NCI-H2171 treated with DMSO at 0.1 percent for 48 hours (cell line): ENCODE measurements at places on chromosomes 2 and 18.

- DNase-seq: no peak
Measured at GRCh38 chr2:241768251-241768711, 8.3 kb upstream of the GAL3ST2 start.

GRCh38 chr2:178143481-178143880, 31.2 kb downstream of the RBM45 start:
- DNase-seq: no peak

DNA sequence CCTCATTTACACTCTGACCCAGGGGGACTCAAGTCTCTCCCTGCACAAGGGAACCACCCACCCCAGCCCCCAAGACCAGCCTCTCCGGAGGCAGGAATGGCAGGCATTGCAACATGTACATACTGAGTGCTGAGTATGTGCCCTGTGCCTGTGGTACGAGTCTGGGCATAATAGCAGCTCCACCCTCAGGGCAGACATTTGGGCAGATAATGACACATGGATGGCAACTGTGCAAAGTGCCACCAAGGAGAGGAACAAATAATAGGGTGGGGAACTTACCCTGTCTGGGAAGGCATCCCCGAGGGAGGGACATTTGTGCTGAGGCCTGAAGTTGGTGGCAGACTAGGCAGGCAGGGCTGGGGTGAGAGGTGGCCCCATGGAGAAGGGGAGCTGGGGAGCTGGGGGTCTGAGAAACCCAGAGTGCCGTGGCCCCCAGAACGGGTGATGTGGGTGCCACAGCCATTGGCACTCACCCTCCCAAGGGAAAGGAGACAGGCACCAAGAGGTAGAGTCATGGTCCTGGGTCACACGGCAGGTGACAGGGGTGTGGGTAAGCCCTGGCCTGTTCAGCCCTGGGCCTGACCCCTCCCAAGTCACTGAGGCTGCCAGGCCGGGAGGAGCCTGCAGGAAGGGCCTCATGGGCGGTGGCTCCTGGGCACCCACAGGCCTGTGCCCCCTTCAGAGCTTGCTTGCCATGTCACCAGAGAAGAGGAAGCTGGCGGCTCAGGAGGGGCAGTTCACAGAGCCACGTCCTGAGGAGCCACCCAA, 15.7 kb upstream of the GPR17 start:
- no peak for DNase-seq

DNA sequence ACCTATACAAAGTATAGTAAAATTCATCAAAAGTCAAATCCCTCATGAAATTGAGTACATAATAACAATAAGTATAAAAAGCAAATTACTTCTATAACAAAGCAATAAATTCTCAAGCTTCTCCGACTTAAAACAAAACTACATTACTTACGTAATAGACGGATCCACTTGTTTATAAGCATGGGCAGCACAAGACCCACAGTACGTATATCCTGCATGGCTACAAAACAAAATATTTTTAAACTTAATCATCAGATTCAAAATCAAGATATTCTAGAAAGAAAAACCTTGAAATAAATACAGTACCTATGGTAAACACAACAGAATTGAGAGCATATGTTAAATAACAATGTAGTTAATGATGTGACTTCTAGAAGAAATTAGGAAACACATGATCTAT, 78.9 kb downstream of the MEMO1 start:
- DNase-seq: no peak

- DNase-seq: no peak
Measured at GRCh38 chr2:216786676-216787075, 73.2 kb downstream of the TNP1 start.

DNA sequence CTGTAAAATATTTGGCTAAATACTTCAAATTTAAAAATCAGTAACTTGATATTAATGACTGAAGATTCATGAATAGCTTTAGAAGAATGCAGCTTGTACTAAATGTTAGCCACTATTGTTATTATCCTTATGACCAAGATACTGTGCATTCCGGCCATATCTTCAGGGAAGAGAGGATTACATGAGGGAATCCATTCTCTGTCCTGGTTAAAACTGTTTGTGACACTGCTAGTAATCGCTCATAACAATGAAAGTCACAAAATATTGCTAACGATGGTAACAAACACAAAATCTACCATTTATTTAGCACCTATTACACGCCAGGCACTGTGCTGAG, 217.7 kb downstream of the PRKCE start:
- no peak for DNase-seq

DNA sequence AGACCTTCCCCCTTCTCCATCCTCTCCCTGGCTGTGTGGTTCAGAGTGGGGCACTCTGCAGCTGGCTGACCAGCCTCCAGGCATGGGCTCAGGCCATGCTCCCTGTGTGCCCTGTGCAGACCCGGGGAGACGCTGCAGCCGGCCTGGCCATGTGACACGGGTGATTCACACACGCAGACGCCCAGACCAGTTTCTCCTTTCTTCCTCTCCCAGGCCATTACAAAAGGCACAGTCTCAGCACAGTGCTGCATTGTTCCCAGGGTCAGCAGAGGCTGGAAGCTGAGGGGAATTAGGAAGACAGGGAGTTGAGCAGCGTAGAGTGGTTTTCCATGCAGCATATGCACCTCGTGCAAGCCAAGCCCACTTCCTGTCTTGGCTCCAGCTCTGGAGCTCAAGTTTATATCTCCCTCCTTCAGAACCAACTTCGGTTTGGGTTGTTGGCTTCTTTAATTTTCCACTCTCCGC, 288.5 kb downstream of the TNS1 start:
- no peak for DNase-seq

- no peak for DNase-seq
Measured at GRCh38 chr2:159546716-159547430, 69.5 kb downstream of the BAZ2B start.
